Heart left ventricle (tissue), 16 donors: ENCODE measurements at places on chromosomes 13 and 19. TPM values are rescaled to one million over a fixed set of nuclear protein-coding genes. Genes with fewer than 3 reads are reported as not detected.

- peak overlapping the region; percentile 73 for H3K4me3 ChIP-seq
- peaks cover 26% of the 10 kb centered on the region for H3K4me1 ChIP-seq
- peak overlapping the region; percentile 95 for H3K27ac ChIP-seq
- peak; percentile 71 for DNase-seq
- H3K36me3 ChIP-seq, result peaks cover 11% of the 10 kb centered on the region
Measured at GRCh38 chr19:32404933-32405430, 588 bp upstream of the DPY19L3 start.

- DNase-seq, result peak; percentile 78
- H3K4me1 ChIP-seq, result no peaks in the 10 kb centered on the region
- H3K36me3 ChIP-seq, result peaks cover 31% of the 10 kb centered on the region
- peak within 1 kb of the TSS; percentile 49 for H3K27ac ChIP-seq
- no peaks in the 10 kb centered on the region for H3K27me3 ChIP-seq
Measured at GRCh38 chr19:38303517-38304351, at the start of gene C19orf33. C19orf33 (plus strand) TSS chr19:38304251; CDS start chr19:38304262, 11 bp downstream.

GRCh38 chr19:15187026-15188007 lies 13.5 kb downstream of the NOTCH3 start:
- H3K27ac ChIP-seq, result no peak overlapping the region
- H3K4me1 ChIP-seq, result no peaks in the 10 kb centered on the region
- no peaks in the 10 kb centered on the region for H3K27me3 ChIP-seq
- DNase-seq, result no peak

DNA sequence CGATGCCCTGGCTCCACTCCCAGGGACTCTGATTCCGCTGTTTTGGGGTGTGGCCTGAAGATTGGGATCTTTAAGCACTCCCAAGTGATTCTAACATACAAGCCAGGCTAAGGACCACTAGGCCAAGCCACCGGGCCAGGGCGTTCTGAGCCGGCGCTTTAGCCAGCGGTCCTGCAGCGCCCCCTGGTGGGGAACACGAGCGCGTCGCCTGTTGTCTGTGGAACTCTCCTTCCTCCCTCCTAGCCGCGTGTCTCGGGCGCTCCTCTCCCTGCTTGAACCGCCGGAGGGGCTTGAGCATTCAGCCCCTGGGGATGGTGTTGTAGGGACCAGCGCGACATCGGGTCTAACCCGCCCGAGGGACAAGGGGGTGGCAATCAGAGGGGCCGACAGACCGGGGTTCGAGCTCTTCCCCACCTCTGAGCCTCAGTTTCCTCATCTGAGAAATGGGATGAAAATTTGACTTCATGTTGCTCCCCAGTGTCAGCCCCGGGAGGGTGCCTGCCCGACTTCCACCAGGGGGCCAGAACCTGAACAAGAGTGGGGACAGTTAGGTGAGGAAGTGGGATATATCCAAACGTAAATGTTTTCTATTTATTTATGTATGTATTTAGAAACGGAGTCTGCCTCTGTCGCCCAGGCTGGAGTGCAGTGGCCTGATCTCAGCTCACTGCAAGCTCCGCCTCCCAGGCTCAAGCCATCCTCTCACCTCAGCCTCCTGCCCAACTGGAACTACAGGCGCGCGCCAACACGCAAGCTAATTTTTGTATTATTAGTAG lies 18.0 kb upstream of the PNMA8B start:
- no peak overlapping the region for H3K4me3 ChIP-seq
- no peak overlapping the region for H3K27ac ChIP-seq
- no peaks in the 10 kb centered on the region for H3K4me1 ChIP-seq
- H3K36me3 ChIP-seq, result no peaks in the 10 kb centered on the region
- no peaks in the 10 kb centered on the region for H3K27me3 ChIP-seq
- DNase-seq, result peak; percentile 84

DNA sequence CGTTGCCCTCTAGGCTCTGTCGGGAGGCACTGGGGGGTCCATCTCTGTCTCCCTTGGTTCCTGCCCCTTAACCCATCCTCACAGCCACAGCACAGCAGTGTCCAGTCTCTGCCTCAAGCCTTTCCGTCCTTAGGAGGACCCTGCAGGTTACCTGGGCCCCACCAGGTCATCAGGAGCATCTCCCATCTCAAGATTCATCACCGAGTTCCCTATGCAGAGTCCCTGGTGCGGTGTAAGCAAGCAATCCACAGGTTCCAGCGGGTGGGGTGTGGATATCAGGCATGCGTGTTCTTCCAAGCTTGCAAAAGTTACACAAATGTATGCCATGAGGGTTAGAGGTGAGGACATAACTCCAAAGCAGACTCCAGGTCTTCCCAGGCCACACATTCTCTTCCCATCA lies 20.9 kb upstream of the GAS6 start:
- no peaks in the 10 kb centered on the region for H3K27me3 ChIP-seq
- peaks cover 57% of the 10 kb centered on the region for H3K4me1 ChIP-seq
- no peak overlapping the region for H3K27ac ChIP-seq
- H3K36me3 ChIP-seq, result no peaks in the 10 kb centered on the region
- no peak for DNase-seq
- H3K4me3 ChIP-seq, result no peak overlapping the region

GRCh38 chr13:79989217-79989661 lies 351.7 kb downstream of the SPRY2 start:
- H3K4me1 ChIP-seq, result no peaks in the 10 kb centered on the region
- no peak overlapping the region for H3K4me3 ChIP-seq
- DNase-seq, result no peak

GRCh38 chr13:69487576-69487975 lies 620.0 kb upstream of the ATXN8OS start:
- no peak for DNase-seq
- no peak overlapping the region for H3K27ac ChIP-seq
- no peaks in the 10 kb centered on the region for H3K27me3 ChIP-seq
- H3K4me3 ChIP-seq, result no peak overlapping the region

SHISA7 gene
- not detected for total RNA-seq
